ENCODE measurements at places on chromosomes 1 and 21.

DNA sequence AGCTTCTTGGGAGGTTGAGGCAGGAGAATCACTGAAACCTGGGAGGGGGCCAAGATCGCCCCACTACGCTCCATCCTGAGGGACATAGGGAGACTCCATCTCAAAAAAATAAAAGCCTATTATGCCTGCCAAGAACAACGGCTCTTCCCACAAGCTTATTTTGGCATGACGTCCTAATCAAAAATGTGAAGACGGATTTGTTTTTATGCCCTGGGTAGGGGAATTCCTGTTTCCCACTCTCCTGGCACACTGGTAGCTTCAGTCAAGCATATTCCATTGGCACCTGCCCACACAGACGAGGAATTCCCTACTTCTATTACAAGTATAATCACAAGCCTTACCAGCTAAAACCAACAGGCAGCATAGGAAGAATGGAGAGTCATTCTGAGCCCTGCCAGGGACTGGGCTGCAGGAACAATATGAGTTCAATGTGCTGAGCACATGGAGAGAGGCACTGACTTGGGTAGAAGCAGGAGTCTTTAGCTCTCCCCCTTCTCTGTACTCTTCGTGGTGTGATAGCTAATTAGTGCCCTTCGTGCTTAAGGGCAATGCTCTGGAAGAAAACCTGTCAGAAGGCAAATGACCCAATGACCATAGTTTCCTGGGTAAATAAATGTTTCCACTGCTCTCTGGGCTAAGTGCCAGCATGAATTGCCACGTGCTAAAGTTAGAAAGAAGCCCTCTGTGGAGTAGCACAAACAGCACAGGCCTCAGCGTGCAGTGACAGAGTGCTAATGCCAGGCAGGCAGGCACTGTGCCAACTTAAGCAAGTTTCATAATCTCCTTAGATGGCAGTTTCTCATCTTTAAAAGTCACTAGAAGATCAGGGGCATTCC, 16.8 kb downstream of the TNFSF4 start:
- DNase-seq = no peak

GRCh38 chr1:227888404-227889046, 59.2 kb downstream of the WNT9A start:
- no peak for DNase-seq

DNA sequence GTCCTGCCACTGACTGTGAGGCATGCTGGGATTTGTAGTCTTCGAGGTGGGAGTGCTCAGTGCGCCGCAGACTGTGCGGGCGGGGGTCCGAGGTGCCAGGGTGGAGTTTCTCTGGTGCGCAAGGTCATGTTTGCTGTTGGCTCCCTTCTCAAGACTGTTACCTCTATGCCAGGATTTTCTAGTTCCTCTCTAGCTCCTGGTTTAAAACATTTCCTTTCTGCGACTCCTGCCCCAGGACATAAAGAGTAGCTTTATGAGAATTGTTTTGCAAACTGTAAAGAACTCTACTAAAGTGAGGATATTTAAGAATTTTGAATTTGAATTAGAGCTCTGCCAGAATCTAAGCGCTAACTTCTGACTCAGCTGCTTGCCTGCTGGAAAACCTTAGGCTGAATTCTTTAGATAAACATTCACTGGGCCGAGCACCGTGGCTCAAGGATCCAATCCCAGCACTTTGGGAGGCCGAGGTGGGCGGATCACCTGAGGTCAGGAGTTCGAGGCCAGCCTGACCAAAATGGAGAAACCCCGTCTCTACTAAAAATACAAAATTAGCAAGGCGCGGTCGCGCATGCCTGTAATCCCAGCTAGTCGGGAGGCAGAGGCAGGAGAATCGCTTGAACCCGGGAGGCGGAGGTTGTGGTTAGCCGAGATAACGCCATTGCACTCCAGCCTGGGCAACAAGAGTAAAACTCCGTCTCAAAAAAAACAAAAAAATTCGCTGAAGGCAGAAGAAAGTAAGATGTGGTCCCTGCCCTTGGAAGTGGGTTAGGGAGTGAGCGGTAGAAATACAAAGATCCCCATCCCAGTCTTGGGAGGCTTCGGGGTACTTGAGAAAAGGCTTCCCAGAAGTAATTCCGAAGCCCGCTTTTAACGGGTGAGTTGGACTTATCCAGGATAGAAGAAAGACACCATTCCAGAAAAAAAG, 992 bp upstream of the USP48 start:
- DNase-seq = no peak

- no peak for DNase-seq
These were observed 246.1 kb upstream of the TMEM51 start for GRCh38 chr1:14907416-14907815.

GRCh38 chr1:169109561-169110134, 3.2 kb downstream of the ATP1B1 start:
- DNase-seq = no peak

DNA sequence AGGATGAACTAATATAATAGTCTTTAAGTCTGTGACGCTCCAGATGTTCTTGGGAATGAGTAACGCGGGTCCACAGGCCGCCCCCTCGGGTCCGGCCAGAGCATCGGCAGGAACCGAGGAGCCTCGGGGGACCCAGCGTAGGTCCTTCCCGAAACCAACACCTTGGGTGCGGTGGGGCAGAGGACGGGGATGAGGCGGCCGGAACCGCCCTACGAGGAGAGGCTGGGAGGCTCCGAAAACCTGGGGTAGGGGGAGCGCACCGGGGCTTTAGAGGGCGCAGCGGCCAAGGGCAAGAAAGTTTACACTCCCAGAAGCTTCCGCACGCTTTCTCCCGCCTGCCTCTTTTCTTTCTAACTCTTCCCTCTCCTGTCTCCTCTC, 7.1 kb downstream of the DMRTA2 start:
- no peak for DNase-seq

GRCh38 chr21:39715804-39716397, 29.1 kb upstream of the IGSF5 start:
- DNase-seq = no peak

DNA sequence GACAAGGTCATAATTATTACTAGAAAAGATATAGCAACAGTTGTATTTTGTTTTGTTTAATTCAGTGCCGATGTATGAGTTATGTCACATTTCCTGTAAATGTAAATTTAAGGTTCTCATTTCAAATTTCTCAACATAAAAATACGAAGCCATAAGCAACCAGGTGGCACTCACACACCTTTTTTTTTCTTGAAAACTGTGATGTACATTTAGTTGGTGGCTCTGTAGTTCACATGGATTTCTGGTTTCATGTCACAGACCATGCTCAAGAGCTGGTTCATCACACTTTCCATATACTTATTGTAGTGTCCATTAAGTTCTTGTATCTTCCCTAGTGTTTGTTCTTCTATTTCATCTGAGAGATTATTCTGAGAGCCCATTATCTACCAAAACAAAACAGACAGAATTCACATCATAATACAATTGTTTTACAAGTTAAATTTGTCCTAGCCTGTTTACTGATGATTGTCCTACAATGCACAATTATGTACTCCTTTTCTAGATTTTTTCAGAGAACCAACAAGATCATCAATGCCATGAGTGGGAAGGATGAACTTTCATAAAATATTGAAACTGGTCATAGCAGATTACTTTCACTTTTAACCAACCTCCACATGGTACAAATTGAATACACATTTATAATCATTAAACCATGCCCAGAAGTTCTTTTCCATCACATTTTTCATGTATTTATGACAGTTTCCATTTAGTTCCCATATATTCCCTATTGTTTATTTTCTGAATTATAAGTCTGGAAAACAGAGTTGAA, 17.1 kb downstream of the ATP6V1G3 start:
- DNase-seq = no peak

GRCh38 chr1:30763651-30764248, 6.2 kb upstream of the LAPTM5 start:
- no peak for DNase-seq

- DNase-seq = no peak
These were observed 31.8 kb downstream of the UBE2U start for GRCh38 chr1:64235181-64235580.

GRCh38 chr1:245997471-245998258, 509.4 kb downstream of the SMYD3 start:
- no peak for DNase-seq

DNA sequence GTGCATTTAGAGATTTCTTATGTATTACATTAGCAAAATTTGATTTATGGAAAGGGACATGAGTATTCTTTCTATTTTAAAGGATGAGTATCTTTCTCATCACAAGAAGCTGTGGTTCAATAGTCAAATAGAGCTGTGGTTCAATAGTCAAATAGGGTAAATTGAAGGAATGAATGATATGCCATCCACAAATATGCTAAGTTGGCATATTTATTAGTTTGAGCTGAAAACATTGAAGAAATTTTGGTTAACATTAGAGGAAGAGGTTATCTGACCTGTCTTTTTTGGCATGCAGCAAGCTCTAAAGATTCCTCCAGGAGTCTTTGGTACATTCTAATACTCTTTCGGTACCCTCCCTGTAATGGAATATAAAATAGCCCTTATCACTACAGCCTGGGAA, 4.8 kb downstream of the OR2L8 start:
- no peak for DNase-seq

GRCh38 chr1:221448585-221449175, 293.2 kb downstream of the DUSP10 start:
- DNase-seq = no peak

- DNase-seq = no peak
These were observed 121.7 kb downstream of the SLC30A10 start for GRCh38 chr1:219806642-219807041.

- no peak for DNase-seq
These were observed 90.4 kb downstream of the TIAM1 start for GRCh38 chr21:31253684-31254083.

DNA sequence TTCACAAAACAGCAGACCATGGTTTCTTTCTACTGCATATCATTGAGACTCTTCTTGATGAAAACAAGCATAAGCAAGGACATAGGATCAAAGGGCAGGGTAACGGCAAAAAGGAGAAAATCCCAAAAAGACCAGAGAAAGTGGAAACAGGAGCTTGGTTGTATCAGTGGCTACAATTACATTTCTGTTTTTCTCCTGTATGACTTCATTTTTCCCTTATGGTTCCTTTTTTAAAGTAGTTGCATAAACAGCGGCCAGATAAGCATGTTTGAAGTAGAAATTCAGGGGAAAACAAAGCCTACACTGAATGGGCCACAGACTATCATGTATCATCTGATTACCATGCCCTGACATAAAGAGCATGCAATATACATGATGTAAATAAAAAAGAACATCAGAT, 4.6 kb downstream of the EGLN1 start:
- DNase-seq = no peak

- DNase-seq = no peak
These were observed 70.3 kb upstream of the CHODL start for GRCh38 chr21:18174370-18174769.

GRCh38 chr1:55192093-55192492, 23.1 kb downstream of the USP24 start:
- no peak for DNase-seq

DNA sequence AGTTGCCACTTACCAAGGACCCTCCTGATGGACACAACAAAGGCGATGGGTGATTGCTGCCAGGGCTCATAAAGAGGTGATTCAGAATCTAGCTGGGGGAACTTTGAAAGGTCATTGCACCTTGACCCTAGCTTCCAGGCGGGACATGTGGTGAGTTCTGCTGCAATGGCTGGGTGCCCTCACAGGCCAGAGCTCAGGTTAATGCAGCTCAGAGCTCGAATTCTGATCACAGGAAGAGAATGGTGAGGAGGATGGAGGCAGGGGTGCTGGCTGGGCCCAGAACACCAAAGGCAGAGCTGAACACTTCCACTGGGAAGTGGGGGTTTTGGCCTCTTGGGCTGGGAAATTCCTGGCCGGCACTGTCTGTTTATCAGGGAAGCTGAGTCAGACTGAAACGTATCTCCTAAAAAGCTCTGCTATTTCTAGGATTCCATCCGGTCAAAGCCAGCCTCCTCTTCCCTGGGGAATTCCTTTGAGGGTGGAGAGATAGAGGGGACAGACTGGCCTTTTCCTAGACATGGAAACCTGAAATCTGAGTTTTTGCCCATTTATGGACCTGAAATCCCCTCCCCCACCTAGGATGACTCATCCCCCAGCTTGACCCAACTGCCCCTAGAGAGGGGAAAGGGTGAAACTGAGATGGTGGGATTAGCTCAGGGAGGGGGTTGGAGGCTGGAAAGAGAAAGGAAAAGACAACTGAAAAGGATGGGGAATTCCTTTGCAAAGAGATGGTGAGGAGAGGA, 27.2 kb downstream of the NUAK2 start:
- DNase-seq = no peak

All from T-helper 2 cell (primary cell).